HCT116 (cell line): ENCODE measurements at places on chromosomes 5 and 9. TPM values are rescaled to one million over a fixed set of nuclear protein-coding genes. Genes with fewer than 3 reads are reported as not detected.

The LHX6 gene
- 4.1 TPM for total RNA-seq

The ITK gene
- total RNA-seq = 0.37 TPM

The ZNF462 gene
- 18.1 TPM for total RNA-seq

The KDM4C gene
- total RNA-seq = 16.8 TPM

The GTF3C4 gene
- total RNA-seq = 26.4 TPM

GRCh38 chr5:87560528-87560927 is 147.8 kb upstream of the CCNH start:
- no peak overlapping the region for H3K4me3 ChIP-seq
- no peak overlapping the region for H3K27ac ChIP-seq
- no peak for DNase-seq
- H3K36me3 ChIP-seq = no peaks in the 10 kb centered on the region
- no peaks in the 10 kb centered on the region for H3K27me3 ChIP-seq

DNA sequence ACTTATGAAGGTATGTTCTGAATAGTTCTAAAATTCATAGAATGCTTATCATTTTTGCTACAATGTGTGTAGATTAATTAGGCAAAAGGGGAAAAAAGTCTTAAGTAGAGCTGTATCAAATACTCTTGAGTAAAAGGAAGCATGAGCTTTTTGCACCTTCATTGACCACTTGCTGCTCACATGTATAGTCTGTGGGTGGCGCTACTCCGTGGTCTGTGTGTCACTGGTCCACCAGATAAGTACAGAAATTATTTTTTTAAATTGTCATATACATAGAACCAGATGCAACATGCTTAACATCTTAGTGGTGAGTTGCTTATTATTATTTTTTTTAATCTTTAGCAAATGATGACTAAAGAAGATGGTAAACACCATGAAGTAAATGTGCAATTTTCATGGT is 130.2 kb downstream of the MAN2A1 start:
- no peak overlapping the region for H3K4me3 ChIP-seq
- no peak for DNase-seq
- no peak overlapping the region for H3K27ac ChIP-seq
- H3K4me1 ChIP-seq = no peaks in the 10 kb centered on the region

DNA sequence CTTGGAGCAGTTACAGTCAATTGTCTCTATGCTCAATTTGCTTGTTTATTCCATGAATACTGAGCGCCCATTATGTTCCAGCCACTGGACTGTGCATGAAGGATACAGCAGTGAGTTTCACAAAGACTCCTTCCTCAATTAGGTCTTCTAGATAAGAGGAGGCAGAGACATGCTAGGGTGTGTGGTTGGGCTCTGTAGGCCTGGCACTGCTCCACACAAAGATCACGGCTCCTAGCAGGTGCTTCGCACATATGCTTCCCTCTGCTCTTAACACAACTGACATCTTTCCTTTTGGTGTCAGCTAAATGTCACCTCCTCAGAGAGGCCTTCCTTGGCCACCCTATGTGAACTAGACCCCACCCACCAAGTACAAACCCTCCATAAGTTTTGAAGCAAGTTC is 10.9 kb downstream of the IL12B start:
- no peaks in the 10 kb centered on the region; the same call in 1 of the 2 replicates for H3K27me3 ChIP-seq
- H3K4me1 ChIP-seq = no peaks in the 10 kb centered on the region
- H3K36me3 ChIP-seq = no peaks in the 10 kb centered on the region
- no peak for DNase-seq
- H3K4me3 ChIP-seq = no peak overlapping the region
- H3K27ac ChIP-seq = no peak overlapping the region

GRCh38 chr5:96538808-96539250 is 105.8 kb upstream of the PCSK1 start:
- H3K27ac ChIP-seq = no peak overlapping the region
- no peaks in the 10 kb centered on the region for H3K36me3 ChIP-seq
- H3K27me3 ChIP-seq = no peaks in the 10 kb centered on the region
- no peak for DNase-seq

DNA sequence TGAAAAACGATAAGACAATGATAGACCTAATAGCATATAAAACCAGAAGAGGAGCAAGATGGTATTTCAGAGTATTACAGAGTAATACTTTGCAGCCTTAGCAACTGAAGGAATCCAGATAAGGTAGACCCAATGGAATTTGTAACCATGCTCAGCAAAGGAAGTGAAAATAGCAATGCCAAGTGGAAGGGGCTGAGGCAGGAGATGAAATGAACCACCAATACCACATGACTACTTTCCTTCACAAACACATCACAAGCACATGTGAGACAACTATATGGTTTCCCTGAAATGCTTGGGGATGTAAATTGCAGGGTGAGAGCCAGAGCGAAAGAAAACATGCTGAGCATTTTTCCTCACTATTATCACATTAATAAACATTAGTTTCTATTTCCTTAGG is 79.8 kb upstream of the MELK start:
- H3K27ac ChIP-seq = no peak overlapping the region
- H3K4me1 ChIP-seq = peaks cover 6% of the 10 kb centered on the region; the same call in 1 of the 2 replicates
- no peaks in the 10 kb centered on the region for H3K27me3 ChIP-seq

DNA sequence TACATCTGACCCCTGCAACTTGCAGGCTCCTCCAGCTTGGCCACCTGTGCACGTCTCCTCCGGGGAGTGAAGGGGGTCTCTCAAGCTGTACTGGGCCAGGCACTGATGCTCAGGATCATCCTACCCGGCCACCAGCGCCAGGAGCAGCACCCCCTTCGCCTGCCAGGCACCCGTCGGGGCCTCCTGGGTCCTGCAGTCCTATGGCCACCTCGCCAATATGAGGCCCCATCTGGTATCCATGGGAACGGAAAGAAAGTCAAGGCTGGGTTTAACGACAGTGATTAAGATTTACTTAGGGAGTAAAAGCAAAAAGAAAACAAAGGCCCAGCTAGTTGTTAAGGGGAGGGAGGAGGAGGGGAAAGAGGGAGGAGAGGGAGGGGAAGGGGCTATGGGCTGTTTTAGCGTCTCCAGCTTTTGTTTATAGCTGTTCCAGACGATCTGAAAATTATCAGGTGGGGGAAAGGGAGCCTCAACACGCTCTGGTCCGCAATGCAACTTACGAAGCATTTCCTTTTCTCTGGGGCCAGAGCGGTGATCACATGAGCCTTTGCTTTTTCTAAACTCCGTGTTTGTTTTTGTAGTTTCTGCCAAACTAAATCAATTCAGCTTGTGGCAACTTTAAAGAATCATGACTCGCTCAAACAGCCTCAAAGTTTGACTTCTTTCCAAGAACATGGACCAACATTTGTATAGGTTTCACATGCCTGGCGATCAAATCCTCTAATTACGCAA is 132.4 kb downstream of the ROR2 start:
- no peaks in the 10 kb centered on the region for H3K36me3 ChIP-seq
- no peaks in the 10 kb centered on the region for H3K4me1 ChIP-seq
- H3K27ac ChIP-seq = no peak overlapping the region
- no peak overlapping the region for H3K4me3 ChIP-seq

DNA sequence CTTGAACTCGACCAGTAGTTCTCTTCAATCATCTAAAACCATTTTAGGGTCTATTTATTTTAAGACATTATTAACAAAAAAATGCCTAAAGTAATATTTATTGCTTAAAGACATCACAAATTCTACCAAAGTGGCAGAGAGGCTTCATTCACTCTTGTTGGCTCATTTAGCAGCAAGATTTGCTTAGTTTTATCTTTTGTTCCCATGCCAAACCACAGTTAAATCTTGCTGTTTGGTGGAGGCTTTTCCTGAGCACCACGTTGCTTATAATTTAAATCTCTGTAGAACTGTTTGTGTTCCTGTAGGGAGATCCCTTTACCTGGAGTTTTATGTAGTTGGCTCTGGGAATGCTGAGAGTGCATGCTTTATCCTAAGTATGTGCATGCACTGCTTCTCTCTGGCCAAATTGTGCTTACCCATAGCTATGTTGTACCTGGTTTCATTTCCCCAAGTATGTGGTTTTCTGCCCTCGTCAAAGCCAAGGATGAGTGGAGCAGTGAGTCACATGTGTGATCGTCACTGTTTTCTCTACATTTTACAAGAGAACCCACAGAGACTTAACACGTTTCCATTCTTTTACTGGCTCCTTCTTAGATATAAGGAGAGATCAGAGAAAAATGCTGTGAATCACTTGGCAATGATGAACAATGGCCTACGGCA is 42.1 kb upstream of the MAST4 start:
- H3K4me3 ChIP-seq = no peak overlapping the region
- no peak for DNase-seq
- no peaks in the 10 kb centered on the region for H3K36me3 ChIP-seq
- no peaks in the 10 kb centered on the region for H3K27me3 ChIP-seq

DNA sequence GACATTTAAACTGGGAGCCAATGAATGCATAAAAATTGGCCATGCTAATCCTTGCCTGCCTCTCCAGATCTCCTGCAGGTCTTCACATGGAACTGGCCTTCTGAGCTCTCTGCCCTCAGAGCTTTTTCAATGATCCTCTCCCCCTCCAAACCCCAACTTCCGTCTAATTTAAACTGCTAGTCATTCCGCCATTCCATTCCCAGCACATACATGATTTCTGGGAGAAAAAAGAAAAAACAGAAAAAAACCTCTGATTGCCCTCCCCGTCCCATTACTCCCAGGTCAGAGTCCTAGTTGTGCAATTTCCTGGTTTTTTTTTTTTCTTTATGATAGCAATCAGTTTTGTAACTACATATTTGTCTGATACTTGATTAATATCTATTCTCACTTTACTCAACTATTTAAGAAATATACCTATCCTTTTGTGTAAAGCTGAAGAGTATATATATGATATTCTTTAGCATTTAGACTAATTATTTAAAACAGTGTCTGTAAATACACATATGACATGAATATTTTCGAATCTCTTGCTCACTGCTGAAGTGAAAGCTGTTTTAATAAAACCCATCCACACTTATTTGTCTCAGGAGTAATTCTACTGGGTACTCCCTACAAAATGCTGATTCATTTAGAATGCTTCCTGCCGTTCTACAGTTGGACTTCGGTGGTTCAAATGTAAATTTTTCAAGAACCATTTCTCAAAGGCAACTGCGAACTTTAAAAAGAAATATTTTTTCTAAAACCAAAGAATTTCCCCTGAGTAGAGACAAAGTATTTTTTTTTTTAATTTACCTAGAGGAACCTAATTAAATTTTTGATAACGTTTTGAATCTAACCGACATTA is 1.6 kb downstream of the HINT1 start:
- H3K27ac ChIP-seq = peak overlapping the region; percentile 89; the same call in 1 of the 2 replicates
- H3K36me3 ChIP-seq = peaks cover 35% of the 10 kb centered on the region
- peak overlapping the region; percentile 95 for H3K4me3 ChIP-seq

- no peak overlapping the region for H3K4me3 ChIP-seq
- H3K36me3 ChIP-seq = peaks cover 62% of the 10 kb centered on the region
- DNase-seq = no peak
- H3K27ac ChIP-seq = no peak overlapping the region
- H3K27me3 ChIP-seq = no peaks in the 10 kb centered on the region
Observed at GRCh38 chr5:139282197-139282557, 11.4 kb upstream of the MATR3 start.

- H3K4me1 ChIP-seq = no peaks in the 10 kb centered on the region
- H3K27me3 ChIP-seq = 0 out of 2 replicates have a peak, but pooled peaks cover 5% of the 10 kb centered on the region
- DNase-seq = no peak
- H3K27ac ChIP-seq = no peak overlapping the region
- no peak overlapping the region for H3K4me3 ChIP-seq
Observed at GRCh38 chr5:60340326-60340725, 359.6 kb downstream of the DEPDC1B start.
